ENCODE measurements at places on chromosomes 7 and 10.

DNA sequence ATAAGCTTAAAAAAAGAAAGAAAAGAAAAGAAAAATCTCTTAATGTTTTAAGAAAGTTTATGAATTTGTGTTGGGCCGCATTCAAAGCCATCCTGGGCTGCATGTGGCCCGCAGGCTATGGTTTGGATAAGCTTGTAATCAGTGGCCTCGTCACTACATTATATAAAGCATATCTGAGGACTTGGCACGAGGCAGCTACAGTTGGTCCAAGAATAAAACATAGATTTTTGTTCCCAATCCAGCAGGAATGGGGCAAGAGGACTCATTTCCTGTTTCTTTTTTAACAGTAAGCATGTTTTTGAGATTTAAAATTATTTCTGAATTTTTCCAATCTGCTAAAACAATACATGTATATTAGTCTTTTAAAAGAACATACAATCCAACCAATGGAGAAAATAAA, 28.6 kb downstream of the MCM10 start:
- no peak for DNase-seq

GRCh38 chr10:98055841-98056516, 25.6 kb upstream of the CRTAC1 start:
- DNase-seq, result no peak

GRCh38 chr10:34575882-34576281, 239.2 kb downstream of the PARD3 start:
- no peak for DNase-seq

- DNase-seq, result no peak
Observed at GRCh38 chr7:84757761-84758160, 429.1 kb downstream of the SEMA3D start.

GRCh38 chr7:22481726-22482125, 18.3 kb downstream of the STEAP1B start:
- DNase-seq, result no peak

Data from stimulated activated CD4-positive, alpha-beta T cell treated with anti-CD3 and anti-CD28 coated beads, Interleukin-15, amount 100 ng/mL, for 48 hours (primary cell).